ENCODE measurements at places on chromosomes 13 and 19.
A peak's percentile ranks its signal among the peaks of the same experiment; 100 is the strongest.

DNA sequence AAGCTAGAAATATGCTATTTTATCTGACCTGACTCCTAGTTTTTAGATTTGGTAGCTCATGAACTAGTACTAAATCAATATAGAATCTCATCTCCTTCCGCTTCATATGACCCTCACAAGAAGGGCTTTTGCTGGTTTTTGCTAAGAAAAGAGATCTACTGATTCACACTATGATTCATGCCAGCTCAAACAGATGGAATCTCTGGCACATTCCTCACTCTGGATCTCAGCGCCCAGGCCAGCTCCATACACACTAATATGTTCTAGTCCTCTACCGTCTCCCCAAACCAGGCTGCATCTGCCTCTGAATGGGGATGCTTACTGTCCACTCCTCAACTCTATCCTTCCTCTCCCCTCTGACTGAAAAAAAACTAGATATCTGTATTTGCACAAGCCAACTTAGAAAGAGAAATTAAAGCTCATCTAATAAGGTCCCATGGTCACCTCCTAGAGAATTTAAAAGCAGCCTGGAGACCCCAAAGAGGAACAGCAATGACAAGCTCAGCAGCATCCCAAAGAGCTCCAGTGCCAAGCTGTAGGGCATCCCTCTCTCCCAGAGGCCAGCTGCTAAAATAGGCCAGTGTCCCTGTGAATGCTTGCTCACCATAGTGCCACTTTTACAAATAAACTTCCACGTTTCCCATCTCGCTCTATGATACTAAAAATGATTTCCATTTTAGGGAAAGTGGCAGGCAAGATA lies 74.9 kb downstream of the LHFPL6 start:
- peak; percentile 76 for DNase-seq

GRCh38 chr13:28099396-28100149 lies 803 bp downstream of the FLT3 start:
- DNase-seq: no peak

DNA sequence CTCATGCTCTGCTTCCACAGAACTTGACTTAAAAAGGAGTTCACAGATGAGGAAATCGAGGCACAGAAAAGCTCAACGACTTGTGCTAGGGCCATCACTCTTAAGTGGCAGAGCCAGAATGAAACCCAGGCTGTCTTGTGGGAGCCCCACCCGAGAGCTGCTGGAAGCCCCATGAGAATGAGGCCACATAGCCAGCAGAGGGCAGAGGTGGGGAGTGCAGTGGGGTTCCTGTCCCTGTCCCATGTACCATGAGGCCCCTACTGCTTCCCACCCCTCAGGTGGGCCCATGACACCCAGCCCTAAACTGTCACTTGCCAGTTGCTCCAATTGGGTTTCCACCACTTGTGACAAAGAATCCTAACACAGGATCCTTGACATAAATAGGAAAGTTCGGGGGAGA lies 175.9 kb downstream of the IRS2 start:
- DNase-seq: no peak

DNA sequence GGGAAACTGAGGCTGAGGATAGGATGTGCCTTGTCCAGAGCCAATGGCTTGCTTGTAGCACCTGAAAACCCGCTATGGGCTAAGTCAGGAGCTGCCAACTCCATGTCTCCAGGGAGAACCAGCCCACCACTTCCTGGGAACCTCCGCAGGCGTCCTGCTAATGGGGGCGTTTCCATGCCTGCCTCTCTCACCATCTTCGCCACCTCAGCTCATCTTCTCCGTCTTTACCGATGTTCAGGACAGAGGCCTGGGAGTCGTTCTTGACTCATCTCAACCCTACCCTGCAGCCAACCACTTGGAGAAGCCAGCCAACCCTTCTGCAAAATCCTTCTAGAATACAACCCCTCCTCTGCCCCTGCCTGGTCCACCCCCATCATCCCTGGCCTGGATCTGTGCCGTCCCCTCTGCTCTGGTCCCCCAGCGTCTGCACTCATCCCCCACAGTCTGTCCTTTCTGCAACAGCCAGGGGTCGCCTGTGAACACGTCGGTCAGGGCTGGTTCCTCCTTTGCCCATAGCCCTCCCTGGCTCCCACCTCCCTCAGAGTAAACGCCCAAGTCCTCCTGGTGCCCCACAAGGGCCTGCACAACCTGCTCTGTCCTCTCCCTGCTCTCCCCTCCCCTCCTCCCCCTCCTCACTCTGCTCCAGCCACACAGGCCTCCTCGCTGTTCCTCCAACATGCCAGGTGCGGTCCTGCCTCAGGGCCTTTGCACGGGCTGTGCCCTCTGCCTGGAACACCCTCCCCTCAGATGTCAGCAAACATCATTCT lies 31.0 kb downstream of the PTPRS start:
- no peak for DNase-seq

- DNase-seq: no peak
These were observed 310.6 kb downstream of the DCT start for GRCh38 chr13:94168783-94169453.

DNA sequence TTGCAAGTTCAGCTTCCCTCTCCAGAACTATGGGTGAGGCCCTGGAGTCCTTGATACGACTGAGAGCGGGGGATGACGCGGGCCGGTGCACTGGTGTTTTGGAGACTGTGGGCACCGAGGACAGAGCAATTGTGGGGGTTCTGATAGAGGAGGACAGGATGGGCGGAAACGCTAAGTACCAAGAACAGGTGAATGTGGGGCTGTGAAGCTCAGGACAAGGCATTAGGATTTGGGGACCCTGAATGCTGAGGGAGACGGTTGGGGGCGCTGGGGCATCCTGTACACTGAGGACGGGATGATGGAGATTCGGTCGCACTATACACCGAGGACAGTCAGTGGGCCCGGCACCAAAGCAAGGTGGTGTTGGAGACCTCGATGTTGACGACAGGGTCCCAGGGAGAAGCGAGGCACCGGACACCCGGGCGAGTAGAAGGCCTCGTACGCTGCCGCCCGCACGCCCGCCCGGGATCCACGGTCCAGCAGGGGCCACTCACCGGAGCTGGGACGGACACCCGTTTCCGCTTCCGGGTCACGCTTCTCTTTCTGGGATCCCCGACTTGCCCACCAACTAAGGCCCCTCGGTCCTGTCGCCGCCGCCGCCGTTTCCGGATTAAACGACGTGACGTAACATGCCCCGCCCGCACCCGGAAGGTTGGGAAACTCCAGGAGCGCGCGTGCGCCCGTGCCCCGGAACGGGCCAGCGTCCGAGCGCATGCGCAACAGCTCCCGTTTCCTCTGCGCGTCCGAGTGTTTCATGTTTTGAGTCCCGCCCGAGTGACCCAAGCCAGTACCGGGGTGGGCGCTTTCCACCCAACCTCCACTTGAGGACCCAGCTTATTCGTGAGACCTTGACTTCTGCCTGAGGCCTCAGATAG lies at the start of gene CHMP2A:
Gene CHMP2A, minus strand, starts transcription at position 612 of the 875 bp plus-strand sequence. CDS start 893 bp downstream, outside the sequence.
- DNase-seq: peak; percentile 92

DNA sequence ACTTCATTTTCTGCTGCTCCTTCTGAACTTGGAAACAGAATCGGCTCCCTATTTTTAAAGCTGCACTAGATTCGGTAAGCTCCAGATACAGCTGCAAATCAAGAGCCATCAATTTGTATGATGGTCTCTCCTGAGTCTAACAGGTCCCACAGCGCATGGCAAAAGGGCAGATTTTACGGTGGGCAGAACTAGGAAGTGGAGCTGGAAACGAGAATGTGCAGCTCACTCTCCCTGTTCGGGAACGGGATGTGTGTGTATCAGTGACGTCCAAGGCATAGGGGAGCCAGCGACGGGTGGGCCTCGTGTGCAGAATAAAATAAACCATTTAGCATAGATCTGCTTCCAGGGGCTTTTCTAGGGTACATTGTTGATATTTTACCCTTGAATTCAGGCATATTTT lies 74.2 kb downstream of the COL4A1 start:
- DNase-seq: no peak

- no peak for DNase-seq
These were observed 12.1 kb upstream of the FCGBP start for GRCh38 chr19:39946532-39946931.

- DNase-seq: peak; percentile 98
These were observed at the start of gene ZNF225 for GRCh38 chr19:44113138-44113783. TSS of gene ZNF225 (plus strand) at chr19:44113399. CDS start at chr19:44115828, 2,429 bp downstream.

- no peak for DNase-seq
These were observed 2.0 kb upstream of the CCER2 start for GRCh38 chr19:38913958-38914357.

DNA sequence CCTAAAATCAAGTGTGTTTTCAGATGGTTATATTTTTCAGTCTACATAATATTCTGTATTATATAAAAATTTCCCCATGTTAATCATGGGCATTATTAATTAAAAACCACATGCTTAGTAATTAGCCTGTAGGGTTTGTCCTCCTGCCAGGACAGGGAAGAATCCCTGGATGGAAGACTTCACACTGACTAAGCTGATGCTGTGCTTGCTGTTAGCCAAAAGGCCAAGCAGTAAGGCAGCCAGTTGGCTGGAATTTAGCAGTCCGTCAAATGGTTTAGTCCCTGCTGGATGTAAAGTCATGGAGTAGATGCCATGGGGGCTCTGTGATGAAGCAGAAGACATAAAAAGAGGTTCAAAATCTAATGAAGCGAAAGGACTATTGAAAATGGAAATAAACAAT lies 168.0 kb upstream of the OBI1 start:
- no peak for DNase-seq

GRCh38 chr13:43751624-43752023 lies 35.1 kb downstream of the ENOX1 start:
- no peak for DNase-seq

DNA sequence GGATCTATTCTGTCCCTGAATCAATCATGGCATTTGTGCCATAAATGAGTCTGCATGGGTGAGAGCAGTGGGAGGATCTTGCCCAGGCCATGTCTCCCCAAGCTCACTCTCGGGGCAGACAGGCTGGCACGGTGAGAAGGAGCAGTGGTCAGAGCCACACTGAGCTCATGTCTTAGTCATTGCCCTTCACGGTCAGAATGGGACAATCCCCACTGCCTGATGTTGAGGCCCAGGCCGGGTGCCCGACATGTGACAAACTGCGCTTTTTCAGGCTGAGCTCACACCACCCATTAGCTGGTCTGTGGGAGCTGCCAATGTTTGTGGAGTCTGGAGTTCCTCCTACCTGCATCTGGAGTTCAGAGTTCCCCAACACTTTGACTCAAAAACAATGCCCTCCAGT lies 481.9 kb downstream of the COG6 start:
- DNase-seq: no peak

GRCh38 chr13:33197541-33197971 lies 88.0 kb downstream of the STARD13 start:
- no peak for DNase-seq

DNA sequence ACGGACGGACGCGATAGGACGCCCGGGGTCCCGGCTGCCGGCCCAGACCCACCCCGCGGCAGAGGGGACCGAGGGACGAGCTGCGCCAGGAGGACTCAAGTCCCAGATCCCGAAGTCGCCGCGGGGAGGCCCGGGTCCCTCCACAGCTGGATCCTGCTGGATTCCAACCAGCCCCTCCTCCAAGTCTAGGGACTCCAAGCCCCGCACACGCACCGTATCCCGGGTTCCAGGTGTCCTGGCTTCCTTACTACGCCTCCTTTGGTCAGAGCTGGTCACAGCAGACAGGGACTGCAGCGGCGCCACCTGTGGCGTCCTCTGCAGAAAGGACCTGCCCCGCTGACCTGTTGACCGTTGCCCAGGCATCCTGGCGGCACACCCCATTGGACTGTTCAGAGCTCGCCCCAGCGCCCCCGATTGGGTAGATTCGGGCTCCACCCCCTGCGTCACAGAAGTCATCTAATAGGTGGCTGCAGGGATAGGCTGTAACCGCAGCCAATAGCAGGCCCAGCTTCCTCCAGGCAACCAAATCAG lies 29.0 kb upstream of the ZNF709 start:
- DNase-seq: no peak

Measured in GM04504 (cell line).